Activated CD4-positive, CD25-positive, alpha-beta regulatory T cell treated with anti-CD3 and anti-CD28 coated beads, Interleukin-2, amount 50 U/mL, for 16 hours (primary cell): ENCODE measurements at places on chromosomes 3 and 15.

DNA sequence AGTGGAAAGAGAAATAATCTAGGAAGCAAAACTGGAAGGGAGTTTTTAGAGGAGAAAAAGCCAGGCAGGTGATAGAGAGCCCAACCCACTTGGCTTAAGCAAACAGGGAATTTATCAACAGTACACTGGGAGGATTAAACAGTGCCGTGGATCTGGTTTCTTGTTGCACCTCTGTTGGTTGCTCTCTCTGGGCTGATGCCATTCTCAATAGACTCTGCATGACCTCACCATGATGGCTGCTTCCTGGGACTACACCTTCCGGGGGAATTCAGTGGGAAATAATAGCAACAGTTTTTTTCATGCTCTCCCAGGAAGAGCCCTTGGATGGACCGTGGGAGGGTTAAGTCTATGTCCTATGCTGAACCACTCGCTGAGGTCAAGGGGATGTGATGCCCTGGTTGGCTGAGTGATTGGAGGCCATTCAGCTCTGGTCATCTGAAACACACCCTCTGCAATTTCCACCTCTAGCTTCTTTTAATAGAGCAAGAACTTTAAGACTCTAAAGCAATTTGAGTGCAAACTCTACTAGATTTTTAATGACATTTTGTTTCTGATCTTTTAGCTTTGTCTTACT, 74.2 kb downstream of the EPHB1 start:
- no peak for DNase-seq

DNA sequence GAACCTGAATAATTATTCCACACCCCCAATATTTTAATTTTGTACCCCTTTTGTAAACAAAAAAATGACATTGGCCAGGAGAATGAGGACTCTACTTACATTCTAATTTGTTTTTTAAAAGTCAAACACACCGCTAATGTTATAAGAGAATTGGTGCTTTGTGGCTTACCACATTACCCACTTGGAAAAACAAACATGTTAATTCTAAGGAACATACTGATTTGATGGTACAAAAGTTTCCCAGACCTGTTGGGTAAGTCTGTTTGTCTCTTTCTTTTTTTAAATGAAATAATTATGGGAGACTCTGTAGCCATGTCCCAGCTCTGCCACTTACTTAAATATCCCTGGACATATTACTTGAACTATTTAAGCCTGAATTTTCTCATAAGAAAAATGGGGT, 352.5 kb upstream of the C2CD4B start:
- no peak for DNase-seq

DNA sequence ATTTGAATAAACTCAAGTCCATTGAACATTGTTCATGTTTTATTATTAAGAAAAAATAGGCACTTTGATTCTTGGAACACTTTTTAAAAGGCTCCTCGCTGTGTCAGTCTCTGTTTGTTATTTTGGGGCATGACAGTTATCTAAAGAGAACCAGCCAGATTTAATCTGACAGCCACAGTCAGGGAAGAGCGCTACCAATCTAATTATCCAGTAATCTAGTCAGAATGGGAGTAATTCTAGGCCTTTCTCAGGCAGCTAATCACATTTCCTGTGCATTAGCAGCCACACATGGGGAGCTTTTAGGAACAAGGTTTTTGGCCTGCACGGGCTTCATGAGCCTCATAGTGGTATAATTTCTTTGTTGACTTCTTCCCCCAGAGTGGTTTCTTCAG, 362.2 kb downstream of the RBMS3 start:
- no peak for DNase-seq

GRCh38 chr3:66610562-66610909, 109.7 kb upstream of the LRIG1 start:
- DNase-seq, result no peak

DNA sequence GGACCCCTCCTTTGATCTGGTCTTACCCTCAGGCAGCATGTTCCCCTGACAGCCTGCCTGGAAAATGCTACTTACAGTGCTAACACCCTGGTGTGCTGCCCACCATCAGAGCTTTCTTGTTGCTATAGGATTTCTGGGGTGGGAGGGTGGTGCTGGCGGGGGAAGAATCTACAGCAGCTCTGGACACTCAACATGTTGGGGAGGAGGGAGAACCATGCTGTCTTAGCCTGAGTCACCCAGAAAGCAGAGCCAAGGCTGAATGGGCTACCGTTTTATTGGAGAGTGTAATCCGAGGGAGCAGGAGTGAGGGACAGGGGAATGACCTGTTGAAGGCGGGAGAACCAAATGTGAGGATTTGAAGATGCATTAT, 45.6 kb downstream of the MFSD1 start:
- no peak for DNase-seq
